ENCODE measurements at places on chromosomes 3 and 15. TPM values are rescaled to one million over a fixed set of nuclear protein-coding genes. Genes with fewer than 3 reads are reported as not detected.

DNA sequence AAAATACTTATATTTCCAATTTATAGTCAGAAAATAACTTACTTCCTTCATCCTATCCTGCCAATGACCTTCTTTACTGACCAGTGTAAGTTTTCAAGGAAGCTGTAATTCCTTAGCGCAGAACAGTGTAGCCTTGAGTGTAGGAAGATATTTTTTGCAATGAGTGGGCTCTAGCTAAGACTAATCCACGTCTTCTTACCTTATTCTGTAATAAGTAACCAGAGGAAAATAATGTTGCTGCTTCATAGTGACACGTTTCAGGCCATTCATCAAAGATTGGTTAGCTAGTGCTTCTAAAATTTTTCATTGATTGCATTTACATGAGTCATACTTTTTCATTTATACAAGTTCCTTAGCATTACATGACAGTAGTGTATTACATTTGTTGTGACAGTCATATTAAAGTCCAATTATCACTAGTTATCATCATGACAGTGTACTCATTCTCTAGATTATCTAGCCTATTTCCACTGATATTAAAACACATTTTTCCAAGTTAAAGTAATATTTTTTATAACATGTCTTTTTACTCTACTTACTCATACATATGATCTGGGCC, 403.8 kb upstream of the EPHA3 start:
- no peaks in the 10 kb centered on the region for H3K36me3 ChIP-seq
- no peak for DNase-seq
- H3K4me3 ChIP-seq, result no peak overlapping the region
- H3K27me3 ChIP-seq, result no peaks in the 10 kb centered on the region

- H3K4me1 ChIP-seq, result no peaks in the 10 kb centered on the region
- no peak overlapping the region for H3K4me3 ChIP-seq
- no peaks in the 10 kb centered on the region for H3K36me3 ChIP-seq
- DNase-seq, result no peak
- no peak overlapping the region for H3K27ac ChIP-seq
Observed at GRCh38 chr3:53614307-53614706, 119.9 kb downstream of the CACNA1D start.

- H3K27ac ChIP-seq, result no peak overlapping the region
- peak overlapping the region; percentile 39 for H3K4me3 ChIP-seq
- no peaks in the 10 kb centered on the region for H3K36me3 ChIP-seq
- no peaks in the 10 kb centered on the region for H3K4me1 ChIP-seq
- H3K27me3 ChIP-seq, result no peaks in the 10 kb centered on the region
- peak; percentile 83 for DNase-seq
Observed at GRCh38 chr15:52709187-52709981, 30.2 kb upstream of the ATOSA start.

DNA sequence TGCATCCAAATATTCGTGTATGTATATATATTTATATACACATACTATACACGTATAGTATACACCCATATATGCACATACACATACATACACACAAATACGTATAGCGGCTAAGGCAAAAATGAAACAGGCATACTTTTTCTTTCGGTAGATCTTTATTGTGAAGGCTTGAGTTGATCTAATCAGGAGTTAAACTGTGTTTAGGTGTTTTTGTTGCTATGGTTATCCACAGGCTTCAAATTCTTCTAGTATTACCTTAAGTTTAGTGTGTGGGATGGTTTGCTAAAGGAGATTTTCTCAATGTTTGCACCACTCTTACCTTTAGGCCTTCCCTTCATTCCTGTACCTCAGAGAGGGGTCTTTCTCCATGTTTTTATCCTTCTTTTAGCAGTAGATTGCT, 28.2 kb downstream of the ZNF662 start:
- no peaks in the 10 kb centered on the region for H3K36me3 ChIP-seq
- no peak overlapping the region for H3K27ac ChIP-seq
- no peak for DNase-seq
- H3K27me3 ChIP-seq, result no peaks in the 10 kb centered on the region
- H3K4me3 ChIP-seq, result no peak overlapping the region

ITIH1 gene
- not detected for total RNA-seq

GRK7 gene
- not detected for total RNA-seq

SELENOK gene
- total RNA-seq, result 26.1 TPM

B3GNT5 gene
- 50.3 TPM for total RNA-seq

Measured in Peyer's patch (tissue), 4 donors.